ENCODE measurements at places on chromosomes 7 and 10. TPM values are rescaled to one million over a fixed set of nuclear protein-coding genes. Genes with fewer than 3 reads are reported as not detected.

- no peak for DNase-seq
Observed at GRCh38 chr7:24477398-24478136, 95.7 kb upstream of the PALS2 start.

LDB1 gene
- 31.1 TPM for total RNA-seq

DNA sequence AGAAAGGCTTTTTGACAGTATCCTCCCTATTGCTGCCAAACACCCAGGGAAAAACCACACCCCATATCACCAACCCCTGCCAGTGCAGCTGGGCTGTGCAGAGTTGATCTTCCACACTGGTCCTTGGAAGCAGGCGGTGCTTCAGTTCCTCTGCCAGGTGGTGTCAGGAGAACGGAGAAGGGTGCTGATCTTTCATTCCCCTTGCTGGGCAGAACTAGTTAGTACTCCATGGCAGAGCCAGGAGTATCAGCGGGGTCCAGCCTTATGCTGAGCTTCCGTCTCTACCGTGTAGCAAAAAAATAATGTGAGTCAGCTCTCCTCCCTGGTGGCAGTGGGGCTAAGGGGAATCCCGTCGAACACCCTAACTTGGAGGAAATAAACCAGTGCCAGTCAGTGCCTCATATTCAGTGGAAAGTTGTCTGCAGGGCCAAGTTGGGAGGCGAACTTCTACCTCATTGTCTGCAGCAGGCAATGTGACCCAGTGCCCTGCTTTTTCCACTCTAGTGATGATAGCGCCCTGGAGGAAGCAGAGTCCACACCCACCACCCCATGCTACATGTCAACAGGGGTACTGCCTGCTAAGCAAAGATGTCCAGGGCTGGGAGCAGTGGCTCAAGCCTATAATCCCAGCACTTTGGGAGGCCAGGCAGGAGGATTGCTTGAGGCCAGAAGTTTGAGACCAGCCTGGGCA is 175.4 kb downstream of the AUTS2 start:
- DNase-seq: no peak

- DNase-seq: no peak
Observed at GRCh38 chr10:97063271-97063982, 122.3 kb downstream of the SLIT1 start.

DNA sequence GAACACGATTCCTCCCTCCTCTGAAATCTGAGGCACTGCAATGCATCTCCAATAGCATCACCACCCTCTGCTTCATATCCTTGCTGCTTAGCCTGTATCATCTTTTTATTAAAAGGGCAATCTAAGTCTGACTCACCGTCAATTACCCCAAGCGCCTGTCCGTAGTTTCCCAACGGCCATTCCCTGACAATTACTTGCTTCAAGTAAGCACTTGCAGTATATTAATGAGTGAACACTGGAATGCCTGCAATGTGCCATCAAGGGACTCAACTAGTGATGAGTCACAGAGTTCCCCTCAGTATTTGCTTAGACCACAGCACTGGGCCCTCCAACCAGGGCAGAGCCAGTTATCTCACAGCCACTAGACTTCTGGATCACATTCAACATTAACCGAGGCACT is 19.5 kb upstream of the PPP1R3C start:
- DNase-seq: peak; percentile 65

Measured in SK-MEL-5 (cell line).